ENCODE measurements at places on chromosomes 3 and 15. TPM values are rescaled to one million over a fixed set of nuclear protein-coding genes. Genes with fewer than 3 reads are reported as not detected.

IFT57 gene
- 30.0 TPM for polyA plus RNA-seq

GRCh38 chr3:4222574-4223175 lies 80.5 kb upstream of the SETMAR start:
- no peak for DNase-seq

GRCh38 chr3:113495035-113495434 lies 19.9 kb downstream of the SPICE1 start:
- DNase-seq, result peak; percentile 44

- DNase-seq, result no peak
Measured at GRCh38 chr3:162534431-162534830, 1037.8 kb downstream of the OTOL1 start.

DNA sequence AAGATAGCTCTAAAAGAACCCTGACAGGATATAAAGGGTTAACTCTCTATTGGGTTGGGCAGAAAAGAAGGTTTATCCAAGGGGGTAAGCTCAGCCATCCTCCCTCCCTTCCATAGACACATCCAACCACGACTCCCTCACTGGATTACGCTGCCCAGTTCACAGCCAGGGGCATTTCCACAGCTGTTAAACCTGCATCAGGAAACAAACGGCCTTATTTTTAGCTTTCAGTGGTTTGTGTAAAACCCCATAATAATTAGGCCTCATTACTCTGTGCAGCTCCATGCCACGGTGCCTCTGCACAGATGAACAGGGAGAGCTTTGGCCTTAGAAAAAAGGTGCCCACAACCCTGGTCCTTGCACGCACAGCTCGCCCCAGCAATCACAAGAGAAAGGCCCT lies 110.6 kb downstream of the GABRB3 start:
- DNase-seq, result no peak

- no peak for DNase-seq
Measured at GRCh38 chr3:172199850-172200369, 160.5 kb downstream of the FNDC3B start.

- DNase-seq, result no peak
Measured at GRCh38 chr3:125611908-125612307, 16.6 kb upstream of the OSBPL11 start.

- no peak for DNase-seq
Measured at GRCh38 chr3:8652324-8652987, 7.9 kb upstream of the SSUH2 start.

- DNase-seq, result no peak
Measured at GRCh38 chr3:14678015-14678503, 3.1 kb downstream of the C3orf20 start.

- DNase-seq, result peak; percentile 21
Measured at GRCh38 chr3:38823722-38824121, 7.7 kb upstream of the SCN10A start.
